H9 (cell line): ENCODE measurements at places on chromosomes 6 and 20. TPM values are rescaled to one million over a fixed set of nuclear protein-coding genes. Genes with fewer than 3 reads are reported as not detected.

Gene CEP85L
- 3.8 TPM in 2 replicates for total RNA-seq

Gene ZNF337
- 9.8 and 10.3 TPM in 2 replicates for total RNA-seq

DNA sequence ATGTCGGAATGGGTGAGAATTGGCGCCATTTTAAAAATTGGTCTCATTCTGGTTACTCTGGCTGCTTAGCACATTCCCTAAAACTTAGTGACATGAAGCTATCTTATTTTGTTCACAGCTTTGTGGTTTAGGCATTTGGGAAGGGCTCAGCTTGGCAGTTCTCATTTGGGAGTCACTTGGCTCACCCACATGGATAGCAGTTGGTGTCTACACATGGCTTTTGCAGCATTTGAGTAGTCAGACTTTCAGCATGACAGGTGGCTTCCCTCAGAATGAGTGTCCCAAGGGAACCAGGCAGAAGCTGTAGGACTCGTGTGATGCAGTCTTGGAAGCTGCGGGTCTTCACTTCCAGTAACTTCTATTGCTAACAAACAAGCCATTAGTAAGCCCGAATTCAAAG, 64.6 kb downstream of the UST start:
- no peak for DNase-seq

DNA sequence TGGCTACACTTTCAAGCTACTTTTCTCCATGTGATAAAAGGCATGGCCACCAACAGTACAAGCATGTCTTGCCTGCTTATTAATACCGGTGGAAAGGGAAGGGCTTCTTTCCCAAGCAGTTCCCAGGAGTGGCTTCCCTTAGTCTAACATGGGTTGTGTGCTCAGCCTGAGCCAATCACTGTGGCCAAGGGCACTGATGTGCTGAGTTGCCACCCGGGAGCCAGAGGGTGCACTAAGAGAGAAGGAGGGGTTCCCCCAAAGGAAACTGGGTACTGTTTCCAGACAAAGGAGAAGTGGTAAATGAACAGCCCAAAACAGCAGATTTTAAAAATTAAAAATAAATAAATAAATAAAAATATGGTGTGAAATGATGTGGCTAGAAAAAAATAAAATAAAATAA, 68.5 kb downstream of the BANF2 start:
- DNase-seq: no peak

DNA sequence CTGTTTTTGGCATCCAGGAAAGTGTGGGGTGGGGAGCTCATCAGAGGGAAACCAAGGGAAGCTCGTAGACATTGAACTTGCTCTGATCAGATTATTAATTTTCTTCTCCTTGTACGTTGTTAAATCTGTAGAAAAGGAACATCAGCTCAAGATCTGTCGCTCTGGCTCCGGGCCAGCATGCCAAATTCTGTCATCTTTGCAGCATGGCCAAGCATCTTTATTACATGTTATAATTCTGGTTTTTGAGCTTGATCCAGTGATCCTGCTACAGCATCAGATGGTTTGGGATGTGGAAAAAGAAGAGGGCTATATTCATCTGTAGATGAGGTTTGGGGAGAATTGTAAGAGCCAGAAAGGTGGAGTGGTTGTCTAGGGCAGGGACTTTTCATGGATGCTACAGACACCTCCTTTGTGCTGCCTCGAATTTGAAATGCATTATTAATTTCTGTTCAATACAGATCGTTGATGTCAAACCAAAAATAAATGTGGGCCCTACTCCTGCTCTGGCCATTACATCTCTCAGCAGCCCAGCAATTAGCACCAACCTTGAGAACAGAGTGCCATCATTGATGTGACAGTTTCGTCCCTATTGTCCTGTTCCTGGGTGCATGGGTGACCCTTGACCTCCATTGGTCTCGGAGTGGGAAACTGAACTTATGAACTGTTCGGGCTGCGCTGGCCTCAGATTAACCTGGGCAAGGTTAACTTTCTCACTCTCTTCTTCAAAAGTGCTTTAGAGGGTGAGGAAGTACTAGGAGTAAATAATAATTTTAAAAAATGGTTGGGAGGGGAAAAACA, 250.8 kb downstream of the SOX4 start:
- DNase-seq: no peak

GRCh38 chr6:106974999-106975737, 639 bp upstream of the CD24 start:
- DNase-seq: peak; percentile 70

DNA sequence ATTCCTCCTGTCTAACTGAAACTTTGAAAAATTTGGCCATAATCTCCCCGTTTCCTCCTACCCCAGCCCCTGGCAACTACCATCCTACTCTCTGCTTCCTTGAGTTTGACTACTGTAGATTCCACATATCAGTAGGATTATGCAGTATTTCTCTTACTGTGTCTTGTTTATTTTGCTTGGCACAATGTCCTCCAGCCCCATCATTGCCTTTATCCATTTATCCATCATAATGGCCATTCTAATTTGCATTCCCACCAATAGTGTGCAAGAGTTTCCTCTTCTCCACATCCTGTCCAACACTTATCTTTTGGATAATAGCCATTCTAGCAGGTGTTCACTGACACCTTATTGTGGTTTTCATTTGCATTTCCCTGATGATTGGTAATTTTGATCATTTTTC, 202.3 kb downstream of the THBS2 start:
- DNase-seq: no peak

GRCh38 chr6:6593867-6594468, 5.4 kb downstream of the LY86 start:
- no peak for DNase-seq

GRCh38 chr20:62765432-62766070, 30.7 kb upstream of the MRGBP start:
- DNase-seq: no peak

DNA sequence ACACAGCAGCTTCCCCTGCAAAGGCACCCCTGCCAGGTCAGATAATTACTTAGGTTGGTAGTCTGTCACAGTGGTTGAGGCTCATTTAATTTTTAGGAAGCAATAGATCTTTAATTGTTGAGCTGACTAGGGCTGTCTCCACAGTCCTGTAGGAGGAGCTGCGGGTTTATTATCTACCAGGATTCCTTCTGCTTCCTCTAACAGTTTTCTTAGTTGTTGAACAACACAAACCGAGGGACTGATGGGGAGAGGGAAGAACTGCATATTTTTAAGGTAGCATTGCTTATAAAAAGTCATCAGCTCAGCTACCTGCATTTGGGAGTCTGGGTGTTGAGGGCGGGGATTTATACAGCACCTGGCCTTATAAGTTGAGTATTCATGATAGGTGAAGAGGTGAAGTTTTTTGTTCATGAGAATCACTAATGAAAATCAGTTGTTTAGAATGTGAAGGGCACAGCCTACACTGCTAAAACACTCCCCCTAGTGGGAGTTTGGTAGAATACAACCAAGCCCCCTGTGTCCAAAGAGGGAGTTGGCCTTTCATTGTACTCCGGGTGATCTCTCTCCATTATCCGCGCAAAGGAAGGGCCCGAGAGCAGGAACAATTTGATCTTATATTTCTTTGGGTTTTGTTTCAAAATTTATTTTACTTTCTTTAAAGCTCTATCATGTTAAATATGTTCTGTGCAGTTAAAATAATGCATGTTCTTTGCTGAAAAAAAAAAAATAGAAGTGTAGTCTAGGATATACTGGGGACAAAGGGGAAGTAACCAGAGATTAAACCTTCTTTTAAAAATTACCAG, 69.6 kb downstream of the SSR1 start:
- DNase-seq: peak; percentile 57

DNA sequence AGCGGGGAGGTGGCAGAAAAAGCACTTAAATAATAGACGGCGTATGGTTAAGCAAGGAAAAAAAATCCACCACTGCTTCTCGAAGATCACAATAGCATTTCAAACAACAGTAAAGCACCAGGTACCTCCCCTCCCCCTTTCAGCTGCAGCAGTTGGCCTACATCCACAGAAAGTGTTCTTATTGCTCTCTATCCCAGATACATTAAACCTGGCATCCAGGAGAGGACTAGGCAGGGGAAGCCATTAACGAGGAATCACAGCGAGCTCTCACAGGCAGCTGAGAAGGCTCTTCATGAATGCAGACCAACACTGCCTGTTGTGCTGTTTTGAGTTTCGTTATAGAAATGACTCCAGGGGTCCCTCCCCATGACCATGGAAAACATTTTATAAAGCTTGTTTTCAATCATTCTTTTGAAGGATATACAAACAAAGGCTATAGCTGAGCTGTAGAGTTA, 11.8 kb downstream of the FYN start:
- DNase-seq: no peak

Gene BNIP5
- not detected in 2 replicates for total RNA-seq

Gene ZNF311
- total RNA-seq: 0.57 and 0.68 TPM in 2 replicates

- DNase-seq: no peak
Observed at GRCh38 chr20:52621401-52621800, 350.8 kb upstream of the TSHZ2 start.

- DNase-seq: no peak
Observed at GRCh38 chr20:43655937-43656336, 11.0 kb upstream of the MYBL2 start.

GRCh38 chr6:147126618-147127022, 77.6 kb upstream of the STXBP5 start:
- no peak for DNase-seq

- no peak for DNase-seq
Observed at GRCh38 chr20:43963872-43964791, 49.5 kb downstream of the TOX2 start.

DNA sequence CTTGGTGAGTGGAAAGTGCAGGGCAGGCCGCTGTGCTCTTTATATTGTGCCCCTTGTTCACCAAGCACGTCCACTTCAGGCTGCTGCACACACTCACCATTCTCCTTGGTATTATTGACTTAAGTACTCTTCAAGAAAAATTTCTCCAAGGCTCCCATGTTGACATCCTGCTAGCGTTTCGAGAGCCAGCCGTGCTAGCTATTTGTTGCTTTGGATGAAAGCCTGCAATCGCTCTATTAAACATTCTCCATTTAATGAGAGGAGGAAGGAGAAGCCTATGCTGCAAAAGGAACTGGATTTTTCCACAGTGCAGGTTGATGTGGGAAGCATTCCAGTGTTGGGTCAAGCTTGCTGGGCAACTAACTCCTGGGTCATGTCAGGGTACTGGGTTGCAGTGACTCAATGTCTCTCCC, 113.5 kb downstream of the CD83 start:
- DNase-seq: no peak

GRCh38 chr6:127547215-127547614, 28.1 kb upstream of the MTCL3 start:
- DNase-seq: no peak

Gene DDX43
- total RNA-seq: 0.33 TPM in 1 of 2 replicates, not detected in the other

Gene DYNLRB1
- 200 and 209 TPM in 2 replicates for total RNA-seq

Gene SLC35D3
- total RNA-seq: 0.17 and 0.57 TPM in 2 replicates

- DNase-seq: no peak
Observed at GRCh38 chr20:48294196-48294595, 508.9 kb upstream of the SULF2 start.

- no peak for DNase-seq
Observed at GRCh38 chr6:64280569-64280968, 645.0 kb downstream of the PHF3 start.

DNA sequence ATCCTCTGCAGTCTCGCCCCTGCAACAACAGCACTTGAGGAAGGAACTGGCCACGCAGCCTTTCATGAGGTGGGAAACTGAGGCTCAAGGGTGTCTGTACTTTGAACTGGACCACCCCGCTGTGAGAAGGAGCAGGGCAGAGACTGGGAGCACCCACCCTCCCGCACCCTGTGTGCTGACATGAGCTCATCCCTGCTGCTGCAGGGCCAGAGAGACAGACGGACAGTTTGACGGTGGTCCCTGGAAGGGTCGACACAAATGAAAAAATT, 16.9 kb upstream of the MRGBP start:
- DNase-seq: no peak

- peak; percentile 92 for DNase-seq
Observed at GRCh38 chr20:35269055-35269781, 8.7 kb downstream of the MMP24OS start.

Gene KDM1B
- 5.2 and 5.4 TPM in 2 replicates for total RNA-seq

- DNase-seq: no peak
Observed at GRCh38 chr6:11160199-11160598, 48.7 kb upstream of the ERVFRD-1 start.

Gene TNFAIP3
- 3.7 and 5.6 TPM in 2 replicates for total RNA-seq

- DNase-seq: no peak
Observed at GRCh38 chr20:50519036-50519762, 9.0 kb downstream of the PTPN1 start.

Gene PACRG
- 0.26 TPM in 2 replicates for total RNA-seq

DNA sequence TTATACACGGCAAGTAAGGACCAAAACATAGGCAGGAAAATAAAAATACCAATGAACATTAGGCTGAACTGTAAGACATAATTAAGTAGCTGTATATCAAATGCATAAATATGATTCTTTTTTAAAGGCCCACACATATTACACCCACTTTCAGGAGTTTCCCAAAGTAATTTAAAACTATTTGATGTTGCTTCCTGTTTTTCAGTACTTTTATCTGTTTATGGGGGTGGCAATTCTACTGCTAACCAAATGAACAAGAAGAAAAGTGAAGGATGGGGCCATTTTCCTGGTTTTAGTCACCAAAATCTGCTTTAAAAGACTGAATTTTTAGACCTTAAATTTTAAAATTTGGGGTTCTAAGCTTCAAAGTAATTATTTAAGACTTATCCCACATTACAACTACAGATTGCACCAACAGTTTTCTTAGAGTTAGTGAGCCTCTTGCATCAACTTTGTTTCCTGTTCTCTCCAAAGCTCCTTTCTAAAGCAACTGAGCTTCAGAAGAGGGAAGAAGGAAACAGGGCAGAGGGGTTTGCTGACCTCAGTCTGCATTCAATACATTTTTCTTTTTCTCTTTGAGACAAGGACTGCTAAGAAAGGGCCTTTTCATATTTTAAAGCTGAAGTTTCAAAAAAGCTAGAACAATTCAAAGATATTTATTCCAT, 191.0 kb downstream of the BACH2 start:
- no peak for DNase-seq

Gene PNLDC1
- total RNA-seq: not detected in 2 replicates

Gene CTSZ
- total RNA-seq: 35.7 and 37.6 TPM in 2 replicates

- peak; percentile 52 for DNase-seq
Observed at GRCh38 chr6:30790724-30791383, 46.5 kb upstream of the IER3 start.

GRCh38 chr20:3818155-3819151, 1.9 kb upstream of the AP5S1 start:
- peak; percentile 87 for DNase-seq

- no peak for DNase-seq
Observed at GRCh38 chr6:20455251-20455940, 53.7 kb downstream of the E2F3 start.

- DNase-seq: no peak
Observed at GRCh38 chr20:11012975-11013374, 339.2 kb upstream of the JAG1 start.

DNA sequence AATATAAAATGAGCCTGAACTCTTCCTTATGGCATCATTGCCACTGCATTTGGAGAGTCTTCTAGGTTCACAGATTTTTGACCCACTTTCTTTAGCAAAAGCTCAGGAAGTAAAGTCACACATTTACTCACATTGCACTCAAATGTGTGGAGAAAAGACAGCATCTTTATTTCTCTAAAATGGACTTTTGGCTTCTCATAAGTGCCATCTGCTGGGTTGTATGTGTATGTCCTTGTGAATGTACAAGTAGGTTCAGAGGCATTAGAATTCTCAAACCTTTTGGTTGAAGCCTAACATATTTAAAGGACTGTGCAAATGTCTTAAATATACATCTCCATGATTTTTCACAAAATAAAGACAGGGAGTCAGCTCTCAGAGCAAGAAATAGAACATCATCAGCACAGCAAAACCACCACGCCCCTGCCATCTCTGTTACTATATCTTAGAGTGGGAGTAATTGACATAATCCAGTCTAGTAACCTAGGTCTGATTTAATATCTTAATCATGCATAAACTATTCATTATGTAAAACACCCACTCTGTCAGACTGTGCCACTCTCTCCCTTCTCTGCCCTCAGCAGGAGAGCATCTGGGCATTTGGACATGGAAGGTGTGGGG, 42.2 kb upstream of the SPTLC3 start:
- DNase-seq: no peak

- DNase-seq: peak; percentile 98
Observed at GRCh38 chr20:20712474-20713243, at the start of gene RALGAPA2. Gene RALGAPA2 (minus strand): TSS chr20:20712644. CDS start chr20:20712480, 164 bp downstream.

Gene SGK2
- not detected in 2 replicates for total RNA-seq
